Activated naive CD4-positive, alpha-beta T cell treated with Interleukin-2 at 50 U/mL for 16 hours (primary cell): ENCODE measurements at places on chromosomes 12 and 14.

DNA sequence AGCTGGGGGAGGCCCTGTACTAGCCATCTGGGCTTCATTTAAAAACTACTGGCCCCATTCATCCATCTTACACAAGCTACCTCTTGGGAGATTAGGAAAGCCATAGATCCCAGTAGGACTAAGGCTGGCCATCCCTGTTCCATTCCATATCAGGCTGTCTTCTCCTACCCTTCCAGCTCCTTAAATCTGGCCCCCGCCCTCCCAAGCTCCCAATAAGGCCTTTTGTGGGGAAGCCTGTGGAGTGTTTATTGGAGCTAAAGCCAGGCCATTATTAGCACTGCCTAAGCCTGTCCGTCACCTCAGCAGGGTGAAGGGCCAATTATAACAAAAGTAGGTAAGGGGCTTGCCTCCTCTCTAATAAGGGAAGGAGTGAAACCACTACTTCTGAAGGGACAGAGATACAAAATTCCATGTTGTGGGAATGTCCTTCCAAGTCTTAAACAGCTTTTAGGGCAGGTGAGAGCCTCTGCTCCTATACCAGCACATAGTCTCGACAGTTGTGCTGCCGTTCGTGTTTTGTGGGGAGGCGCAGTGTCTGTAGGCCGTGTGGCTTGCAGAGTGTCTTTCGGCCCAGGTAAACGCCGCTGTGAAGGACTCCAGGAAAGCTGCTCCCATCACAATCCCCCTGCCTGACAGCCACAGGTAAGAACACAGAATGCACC, 3.7 kb downstream of the MYL6 start:
- no peak for DNase-seq

DNA sequence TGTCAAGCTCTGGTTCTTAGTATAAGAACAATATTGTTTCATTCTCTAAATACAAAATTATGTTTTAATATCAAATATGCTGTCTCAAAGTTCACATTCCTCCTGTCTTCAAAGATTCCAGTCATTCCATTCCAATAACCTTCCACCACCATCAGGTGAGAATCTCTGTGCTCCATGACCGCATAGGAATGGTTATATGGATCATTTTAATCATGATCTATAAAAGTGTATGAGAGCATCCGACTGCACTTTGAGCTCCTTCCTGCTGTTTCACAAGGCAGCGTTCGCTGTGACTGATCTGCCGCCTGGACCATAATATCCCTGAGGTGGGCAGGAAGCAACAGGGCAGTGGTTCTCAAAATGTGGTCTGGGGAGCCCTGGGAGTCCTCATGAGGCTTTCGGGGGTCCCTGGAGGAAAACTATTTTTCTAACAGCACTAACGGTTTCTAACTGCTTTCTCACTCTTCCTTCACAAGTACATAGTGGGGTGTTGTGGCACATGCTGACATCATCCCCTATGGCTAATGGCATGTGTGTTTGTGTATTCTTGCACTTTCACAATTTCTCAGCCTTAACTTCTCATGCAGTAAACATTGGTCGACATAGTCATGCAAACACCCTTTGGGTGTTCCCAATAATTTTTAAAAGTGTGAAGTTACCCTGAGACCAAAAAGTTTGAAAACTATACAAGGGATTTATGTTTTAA, 137.4 kb downstream of the ANO2 start:
- DNase-seq, result no peak

- DNase-seq, result no peak
These were observed 2.1 kb downstream of the DUSP6 start for GRCh38 chr12:89350260-89350629.

GRCh38 chr12:116320791-116321217, 43.3 kb upstream of the MED13L start:
- DNase-seq, result no peak

GRCh38 chr14:71776471-71777360, 155.5 kb upstream of the RGS6 start:
- no peak for DNase-seq
